ENCODE measurements at places on chromosomes 3 and 15. TPM values are rescaled to one million over a fixed set of nuclear protein-coding genes. Genes with fewer than 3 reads are reported as not detected.

DNA sequence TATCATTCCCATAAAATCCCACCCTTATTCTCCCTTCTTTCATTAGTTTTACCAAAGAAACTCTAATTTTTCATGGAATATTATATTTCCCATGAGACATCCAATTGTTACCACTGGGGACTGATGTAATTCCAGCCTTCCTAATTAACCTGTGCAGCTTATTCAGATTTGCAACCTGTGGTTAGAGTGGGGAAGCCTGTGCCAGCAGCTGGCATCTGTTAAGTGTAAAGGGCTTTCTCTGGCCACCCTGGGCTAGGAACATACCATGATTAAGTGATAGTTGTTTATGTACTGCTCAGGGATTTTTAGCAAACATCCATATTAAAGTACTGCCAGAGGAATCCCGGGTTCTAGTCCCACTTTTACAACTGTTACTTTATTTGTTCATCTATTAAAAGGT, 78.2 kb downstream of the TPRG1 start:
- no peak for DNase-seq

The HMCES gene
- total RNA-seq = 43.4 TPM

- peak; percentile 21 for DNase-seq
Measured at GRCh38 chr3:126135406-126136076, 44.8 kb downstream of the ALDH1L1 start.

DNA sequence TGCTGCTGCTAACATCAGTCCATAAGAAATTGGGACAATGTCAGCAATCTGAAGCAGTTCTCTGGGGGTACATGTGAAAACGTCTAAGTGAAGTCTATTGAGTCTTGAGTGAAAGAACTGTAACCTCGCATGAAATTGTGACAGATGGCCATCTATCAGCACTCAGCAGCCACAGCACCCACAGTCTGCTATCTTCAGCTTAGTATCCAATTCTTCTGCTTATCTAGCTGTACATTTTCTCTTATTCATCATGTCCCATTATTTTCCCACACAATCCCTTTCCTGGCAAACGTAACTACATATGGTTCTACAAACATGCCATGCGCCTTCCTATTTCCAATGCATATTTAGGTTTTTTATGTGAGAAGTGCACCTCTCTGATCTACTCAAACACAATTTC, 629.7 kb downstream of the NTRK3 start:
- DNase-seq = no peak

The GMPPB gene
- total RNA-seq = 47.9 TPM

GRCh38 chr3:77412584-77412983, 372.7 kb downstream of the ROBO2 start:
- no peak for DNase-seq

DNA sequence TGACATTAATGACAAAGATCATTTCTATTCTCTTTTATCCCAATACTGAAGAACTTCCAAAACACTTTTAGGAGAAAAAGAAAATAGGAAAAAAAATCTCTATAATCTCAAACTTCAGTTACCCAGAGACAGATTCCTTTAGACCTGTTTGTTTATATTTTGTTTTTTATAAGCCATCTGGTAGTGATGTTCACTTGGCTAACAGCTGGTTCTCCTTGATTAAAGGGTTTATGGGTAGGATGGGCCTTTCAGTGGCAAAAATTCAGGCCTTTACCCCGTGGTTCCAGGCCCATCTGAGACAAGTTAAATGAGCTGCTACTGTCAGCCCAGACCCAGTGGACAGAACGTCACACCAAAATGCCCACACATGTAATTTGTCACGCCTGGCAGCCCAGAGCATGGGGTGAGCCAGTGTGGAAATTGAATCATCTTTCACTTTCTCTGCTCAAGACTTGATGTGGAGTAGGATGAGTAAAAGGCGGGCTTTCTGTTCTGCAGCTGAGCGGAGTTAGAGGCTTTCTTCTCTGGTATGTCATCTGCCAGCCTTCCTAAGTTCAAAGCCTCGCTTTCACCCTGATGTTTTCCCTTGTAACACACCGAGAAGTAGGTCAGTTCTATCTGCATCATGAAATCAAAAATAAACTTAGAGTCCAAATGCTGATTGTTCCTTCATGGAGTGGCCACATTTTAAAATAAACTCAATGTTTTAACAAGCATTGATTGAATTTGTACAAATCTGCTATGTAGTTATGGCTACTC, 62.5 kb upstream of the SKOR1 start:
- DNase-seq = peak; percentile 62

- no peak for DNase-seq
Measured at GRCh38 chr15:78024519-78024870, 53.0 kb downstream of the TBC1D2B start.

The CYP1A2 gene
- total RNA-seq = not detected

The GABRB3 gene
- not detected for total RNA-seq

The MITF gene
- total RNA-seq = not detected

The UBR1 gene
- 42.1 TPM for total RNA-seq

DNA sequence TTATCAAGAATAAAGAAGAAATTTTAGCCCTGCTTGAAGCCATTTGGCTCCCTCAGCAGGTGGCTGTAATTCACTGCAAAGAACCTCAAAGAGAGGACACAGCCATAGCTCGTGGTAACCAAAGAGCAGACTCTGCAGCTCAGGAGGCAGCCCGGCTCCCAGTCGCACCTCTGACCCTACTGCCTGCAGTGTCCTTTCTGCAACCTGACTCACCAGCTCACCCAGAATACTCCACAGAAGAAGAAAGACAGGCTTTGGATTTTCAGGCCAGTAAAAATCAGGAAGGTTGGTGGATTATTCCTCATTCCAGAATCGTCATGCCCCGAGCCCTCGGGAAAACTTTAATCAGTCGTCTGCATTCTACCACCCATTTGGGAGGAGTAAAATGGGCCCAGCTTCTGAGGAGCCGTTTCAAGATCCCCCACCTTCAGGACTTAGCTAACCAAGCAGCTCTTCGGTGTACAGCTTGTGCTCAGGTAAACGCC, 38.6 kb downstream of the ZBTB11 start:
- DNase-seq = no peak

GRCh38 chr3:182809531-182809930, 16.2 kb downstream of the ATP11B start:
- no peak for DNase-seq

GRCh38 chr15:88628018-88628654, 7.0 kb downstream of the AEN start:
- no peak for DNase-seq

DNA sequence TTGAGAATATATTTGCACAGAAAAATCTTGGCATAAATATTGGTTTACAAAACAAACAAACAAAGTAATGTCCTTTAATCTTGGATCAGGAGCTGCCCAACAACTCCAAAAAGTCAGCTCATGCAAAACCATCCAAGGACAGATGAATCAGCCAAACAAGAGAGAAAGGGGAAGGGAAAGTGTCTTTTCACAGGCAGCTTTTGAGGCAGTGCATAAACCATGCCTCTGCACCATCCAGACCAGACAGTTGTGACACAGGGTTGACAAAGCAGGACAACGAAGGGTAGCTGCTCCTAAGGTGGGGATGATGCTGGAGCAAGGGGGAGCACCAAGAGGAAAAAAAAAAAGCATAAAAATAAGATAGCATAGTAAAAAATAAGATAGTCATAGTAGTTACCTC, 8.7 kb downstream of the CD86 start:
- no peak for DNase-seq

DNA sequence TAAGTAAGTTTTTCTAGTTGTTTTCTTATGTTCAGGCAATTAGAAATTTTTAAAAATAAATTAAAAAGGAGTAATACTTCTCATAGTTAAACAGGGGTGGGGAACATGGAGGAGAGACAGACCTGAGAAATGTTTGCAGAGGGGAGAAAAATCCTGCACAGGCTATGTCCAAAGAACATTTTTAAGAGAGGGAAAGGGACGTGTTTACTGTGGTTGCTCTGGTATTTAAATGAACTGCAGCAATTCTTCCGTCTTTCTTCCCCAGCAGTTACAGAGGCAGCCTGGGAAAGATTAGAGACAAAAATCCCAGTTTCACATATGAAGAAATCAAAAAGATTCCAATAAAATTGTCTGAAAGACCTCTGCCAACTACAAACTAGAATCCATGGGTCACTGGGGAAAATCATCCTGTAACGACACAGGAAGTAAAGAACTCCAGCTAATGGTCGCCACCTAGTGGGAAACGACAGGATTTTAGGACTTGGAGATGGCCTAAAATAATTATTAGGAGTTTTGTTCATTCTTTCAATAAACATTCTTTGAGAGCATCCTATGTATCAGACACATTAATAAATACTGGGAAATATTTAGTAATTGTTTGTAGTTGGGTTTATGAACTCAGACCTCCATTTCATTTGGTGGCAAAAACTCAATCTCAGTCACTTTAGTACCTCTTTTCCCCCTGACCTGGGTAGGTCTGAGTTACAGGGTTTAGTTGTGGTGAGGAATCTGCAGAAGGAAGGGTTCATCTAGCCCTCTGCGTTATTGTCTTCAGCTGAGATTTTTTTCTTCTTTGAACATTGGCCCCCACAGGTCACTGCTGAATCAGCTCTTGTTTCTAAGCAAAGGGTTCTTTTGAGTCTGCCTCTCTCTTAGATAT, 69.9 kb upstream of the GOLIM4 start:
- DNase-seq = peak; percentile 53

DNA sequence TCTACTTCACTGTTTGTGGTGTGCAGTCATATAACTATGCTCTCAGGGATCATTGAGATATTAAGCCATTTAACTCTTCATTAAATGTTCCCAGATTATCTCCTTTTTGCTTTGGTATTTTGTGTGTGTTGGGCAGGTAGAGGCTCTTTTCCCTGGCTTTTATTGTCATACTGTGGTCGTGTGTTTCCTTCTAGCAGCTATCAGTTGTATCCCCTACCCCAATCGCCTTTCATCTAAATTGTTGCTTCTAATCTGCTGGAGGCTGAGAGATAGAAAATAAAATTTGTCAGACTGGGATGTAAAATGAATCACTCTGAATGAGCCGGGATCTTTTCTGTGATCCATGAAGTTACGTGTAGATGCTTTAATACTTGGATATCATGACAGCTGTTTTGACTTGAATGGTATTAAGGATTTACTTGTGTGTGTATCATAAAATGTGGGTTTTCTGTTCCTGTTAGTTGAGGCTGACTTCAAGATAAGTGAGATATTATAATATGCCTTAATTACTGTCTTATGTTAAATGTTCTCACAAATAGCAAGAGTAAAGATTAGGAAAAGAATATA, 9.2 kb downstream of the NFKBIZ start:
- no peak for DNase-seq

GRCh38 chr3:181726351-181727330, 14.9 kb downstream of the SOX2 start:
- no peak for DNase-seq

DNA sequence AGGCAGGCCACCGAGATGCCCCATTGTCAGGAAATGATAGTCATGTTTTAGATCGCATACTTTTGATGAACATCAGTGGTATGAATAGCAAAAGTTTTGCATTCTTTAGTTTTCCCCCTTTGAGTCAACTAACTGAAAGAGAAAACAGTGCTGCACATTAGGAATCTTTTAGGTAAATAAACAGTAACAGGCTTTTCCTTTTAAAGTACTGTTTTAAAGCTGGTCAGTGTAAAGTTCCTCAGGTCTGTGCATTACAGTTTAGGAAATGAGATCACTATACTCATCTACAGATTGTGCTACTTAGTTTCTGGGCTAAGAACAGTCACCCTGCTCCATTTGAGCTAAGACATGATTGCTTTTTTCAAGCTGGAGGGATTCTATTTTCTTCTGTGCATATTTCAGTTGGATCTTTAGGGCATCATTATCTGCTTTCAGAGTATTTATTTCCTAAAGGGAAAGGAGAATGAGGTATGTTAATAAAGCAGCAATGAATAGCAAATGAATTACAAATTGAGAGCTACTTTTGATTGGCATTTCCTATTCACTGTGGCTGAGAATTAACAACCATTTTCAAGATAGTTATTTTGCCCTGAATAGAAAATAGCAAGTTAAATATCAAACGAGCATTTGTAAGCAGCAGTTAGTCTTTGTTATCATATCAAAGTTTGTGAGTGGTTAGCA, 36.5 kb downstream of the FAM98B start:
- DNase-seq = no peak

DNA sequence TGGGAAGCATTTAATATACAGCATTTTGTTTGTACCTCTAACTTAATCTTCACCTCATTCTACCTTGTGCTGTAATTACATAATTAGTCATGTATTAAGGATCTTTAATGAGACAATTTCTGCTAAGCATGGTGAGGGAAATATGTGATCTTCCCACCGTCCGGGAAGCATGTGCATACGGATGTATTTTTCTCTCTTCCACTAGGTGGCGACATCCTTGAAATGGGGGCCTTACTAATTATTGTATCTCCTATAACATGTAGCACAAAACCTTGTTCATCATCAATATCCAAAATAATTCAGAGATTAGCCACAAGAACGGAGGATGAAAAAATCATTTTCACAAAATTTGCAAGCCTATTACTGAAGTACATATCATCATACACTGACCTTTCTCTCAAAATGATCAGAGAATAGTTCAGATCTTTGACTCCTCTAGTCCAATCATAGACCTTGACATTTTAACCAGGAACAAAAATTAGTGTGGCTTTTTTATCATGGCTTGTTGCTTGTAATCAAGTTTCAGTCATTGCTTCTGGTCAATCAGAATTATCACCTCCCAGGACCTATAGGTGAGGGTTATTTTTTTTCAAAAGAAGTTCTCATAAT, 148.9 kb upstream of the GBE1 start:
- no peak for DNase-seq

- DNase-seq = no peak
Measured at GRCh38 chr3:16090706-16091105, 83.8 kb upstream of the GALNT15 start.

DNA sequence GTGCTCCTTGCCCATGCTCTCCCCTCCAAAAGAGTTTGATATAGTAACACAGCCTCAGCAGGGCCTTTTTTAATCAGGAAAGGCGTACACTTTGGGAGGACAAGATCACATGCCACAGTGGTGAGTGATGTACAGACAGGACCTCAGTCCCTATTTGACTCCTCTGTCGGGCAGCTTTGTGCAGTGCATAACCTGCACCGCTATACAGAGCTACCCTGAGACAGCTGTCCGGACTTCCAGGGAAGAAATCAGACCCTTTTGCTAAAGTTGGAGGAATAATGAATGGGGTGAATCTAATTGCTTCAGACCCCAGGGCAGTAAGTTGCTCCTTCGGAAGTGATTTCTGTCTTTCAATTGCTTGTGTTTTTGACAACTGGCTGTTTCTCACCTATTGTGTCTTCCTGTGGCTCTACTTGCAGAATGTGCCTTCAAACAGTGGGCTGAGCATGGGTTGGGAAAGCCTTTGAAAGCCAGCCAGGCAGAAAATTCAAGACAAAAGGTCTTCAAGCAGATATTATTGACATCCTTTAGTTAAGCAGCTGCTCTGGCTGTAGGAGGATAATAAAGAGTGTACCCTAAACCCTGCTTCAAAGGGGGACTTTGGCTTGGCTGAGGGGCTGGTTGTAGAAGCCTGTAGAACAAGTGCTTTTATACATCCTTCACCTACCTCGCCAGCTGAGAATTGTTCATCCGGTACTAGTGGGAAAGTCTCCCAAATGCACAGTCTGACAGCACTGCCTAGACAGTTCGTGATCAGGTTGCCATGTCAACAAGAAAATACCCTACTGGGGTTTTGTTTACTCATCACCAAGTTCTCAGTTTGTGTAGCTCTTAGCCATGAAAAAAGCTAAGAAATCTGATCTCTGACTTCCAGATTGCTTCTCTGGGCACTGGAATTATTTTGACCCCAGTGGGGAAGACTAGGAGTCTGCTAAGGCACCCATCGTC, 35.1 kb downstream of the SNTN start:
- DNase-seq = no peak

The CHL1 gene
- total RNA-seq = not detected

GRCh38 chr15:37104424-37104981, 4.2 kb upstream of the MEIS2 start:
- no peak for DNase-seq

The COPS2 gene
- total RNA-seq = 68.9 TPM

The DUOXA1 gene
- not detected for total RNA-seq

The NDUFAF3 gene
- total RNA-seq = 94.3 TPM

The RLBP1 gene
- not detected for total RNA-seq

The REC114 gene
- not detected for total RNA-seq

The TLR9 gene
- total RNA-seq = 0.64 TPM
